Activated CD4-positive, CD25-positive, alpha-beta regulatory T cell (primary cell): ENCODE measurements at places on chromosomes 4 and X.

DNA sequence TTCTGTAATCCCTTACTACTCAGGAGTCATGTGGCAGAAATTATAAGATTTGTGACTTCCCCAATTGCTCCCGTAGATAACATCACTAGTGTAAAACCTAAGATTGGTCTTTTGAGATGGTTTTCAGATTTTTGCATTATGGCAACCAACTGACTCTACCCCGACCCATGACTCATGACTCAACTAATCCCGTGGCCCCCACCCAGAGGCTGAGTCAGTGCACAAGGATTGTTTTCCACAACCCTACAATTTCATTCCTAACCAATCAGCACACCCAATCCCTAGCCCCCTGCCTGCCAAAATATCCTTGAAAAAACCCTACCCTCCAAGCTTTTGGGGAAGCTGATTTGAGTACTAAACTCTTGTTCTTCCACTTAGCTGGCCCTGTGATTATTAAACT lies 109.4 kb upstream of the FAM9C start:
- no peak for DNase-seq

DNA sequence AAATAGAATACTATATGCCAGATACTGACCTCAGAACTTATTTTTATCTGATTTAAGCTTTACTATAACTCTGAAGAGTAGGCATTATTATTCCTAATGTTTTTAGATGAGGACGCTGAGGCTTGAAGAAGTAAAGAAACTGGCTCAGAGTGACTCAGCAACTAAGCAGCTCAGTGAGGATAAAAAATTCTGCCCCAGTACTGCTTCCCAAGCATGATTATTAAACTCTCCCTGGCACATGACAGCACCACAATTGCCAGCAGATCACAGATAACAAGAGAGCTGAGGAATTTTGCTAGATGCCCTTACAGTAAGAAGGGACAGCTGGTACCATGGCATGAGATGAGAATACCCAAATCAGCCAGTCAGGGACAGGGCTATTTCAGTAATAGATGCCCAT lies 219.4 kb downstream of the NKX6-1 start:
- no peak for DNase-seq

- DNase-seq = no peak
Measured at GRCh38 chr4:156085100-156085499, 131.4 kb upstream of the CTSO start.

DNA sequence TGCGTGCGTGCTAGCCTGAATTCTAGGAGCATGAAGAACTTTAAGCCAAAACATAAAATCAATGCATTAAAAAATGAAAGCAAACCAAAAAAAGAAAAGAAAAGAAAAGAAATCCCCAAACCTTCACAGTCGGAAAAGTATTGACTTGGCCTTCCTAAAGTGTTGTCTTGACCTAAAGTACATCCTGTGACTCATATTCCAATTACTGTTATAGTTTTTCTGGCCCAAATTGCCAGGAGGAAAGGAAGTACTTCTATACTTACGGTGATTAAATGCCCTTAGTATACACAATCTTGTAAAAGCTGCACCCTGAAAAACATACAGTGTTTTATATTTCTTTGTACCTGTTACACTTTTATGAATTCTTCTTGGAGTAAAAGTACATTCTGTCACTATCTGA lies 512.8 kb downstream of the ANKRD50 start:
- no peak for DNase-seq

- peak; percentile 2 for DNase-seq
Measured at GRCh38 chrX:107710617-107711391, 64.8 kb downstream of the TSC22D3 start.

- peak; percentile 18 for DNase-seq
Measured at GRCh38 chrX:39149761-39150160, 348.5 kb downstream of the MID1IP1 start.

DNA sequence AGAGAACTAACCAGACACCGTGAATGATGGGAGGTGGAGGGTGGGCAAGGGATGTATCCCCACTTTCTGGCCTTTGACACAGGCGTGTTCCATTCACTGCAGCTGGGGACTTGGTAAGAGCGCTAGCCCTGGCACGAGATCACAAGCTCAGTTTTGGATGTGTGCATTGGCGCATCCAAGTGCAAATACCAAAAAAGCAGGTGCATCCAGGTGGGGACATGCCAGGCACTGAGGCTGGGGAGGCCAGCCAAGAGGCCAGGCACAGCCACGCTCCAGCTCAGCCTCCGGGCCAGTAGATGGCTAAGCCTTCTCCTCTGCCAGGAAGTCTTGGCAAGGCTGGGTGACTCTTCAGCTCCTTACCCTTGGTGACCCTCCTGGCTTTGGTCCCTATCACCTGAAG lies 4.4 kb upstream of the ZFP92 start:
- no peak for DNase-seq

- DNase-seq = no peak
Measured at GRCh38 chrX:44071847-44072551, 98.8 kb upstream of the NDP start.

GRCh38 chr4:70630162-70630561 lies 1.6 kb downstream of the ENAM start:
- no peak for DNase-seq

DNA sequence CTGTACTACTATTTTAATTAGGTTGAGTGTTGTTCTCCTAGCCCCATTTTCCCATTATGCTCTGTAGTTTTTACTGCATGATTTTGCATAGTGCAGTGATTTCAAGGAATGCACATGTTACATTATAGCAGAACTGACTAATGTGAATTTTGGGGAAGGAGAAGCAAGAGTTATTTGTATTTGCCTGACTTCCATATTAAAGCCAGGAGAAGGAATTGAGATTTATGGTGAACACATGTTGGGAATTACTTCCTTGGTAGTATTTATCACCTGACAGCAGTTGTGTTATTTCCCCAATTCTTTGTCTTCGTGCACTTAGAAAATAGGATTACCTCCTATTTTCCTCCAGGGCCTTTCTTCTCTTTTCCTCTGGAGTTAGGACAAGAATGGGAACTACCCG lies 3.2 kb downstream of the TMEM144 start:
- DNase-seq = no peak

GRCh38 chr4:73001885-73002284 lies 67.6 kb downstream of the COX18 start:
- no peak for DNase-seq

DNA sequence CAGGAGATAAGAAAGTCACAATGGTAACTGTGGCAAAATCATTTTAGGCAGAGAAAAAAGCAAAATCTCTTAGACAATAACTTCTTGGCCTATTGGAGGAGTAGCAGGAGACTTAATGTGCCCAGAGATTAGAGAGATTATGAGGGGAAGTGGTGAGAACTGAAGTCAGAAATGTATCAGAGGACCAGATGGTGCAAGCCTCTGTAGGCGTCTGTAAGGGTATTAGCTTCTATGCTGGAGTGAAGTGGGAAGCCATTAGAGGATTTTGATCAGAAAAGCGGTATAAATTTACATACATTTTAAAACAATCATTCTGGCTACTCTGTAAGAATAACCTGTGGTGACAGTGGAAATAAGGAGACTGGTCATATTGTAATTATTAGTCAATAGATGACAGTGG lies 236.7 kb downstream of the FAT4 start:
- DNase-seq = no peak

GRCh38 chr4:184395971-184396391 lies 78.4 kb downstream of the IRF2 start:
- no peak for DNase-seq

- DNase-seq = no peak
Measured at GRCh38 chr4:17009871-17010367, 111.5 kb upstream of the LDB2 start.

GRCh38 chrX:109714340-109714958 lies 18.6 kb downstream of the ACSL4 start:
- no peak for DNase-seq
